KBM-7 (cell line): ENCODE measurements at places on chromosomes 1 and 21.
A peak's percentile ranks its signal among the peaks of the same experiment; 100 is the strongest.

- no peak for DNase-seq
These were observed 45.7 kb downstream of the TDRD5 start for GRCh38 chr1:179637211-179637860.

DNA sequence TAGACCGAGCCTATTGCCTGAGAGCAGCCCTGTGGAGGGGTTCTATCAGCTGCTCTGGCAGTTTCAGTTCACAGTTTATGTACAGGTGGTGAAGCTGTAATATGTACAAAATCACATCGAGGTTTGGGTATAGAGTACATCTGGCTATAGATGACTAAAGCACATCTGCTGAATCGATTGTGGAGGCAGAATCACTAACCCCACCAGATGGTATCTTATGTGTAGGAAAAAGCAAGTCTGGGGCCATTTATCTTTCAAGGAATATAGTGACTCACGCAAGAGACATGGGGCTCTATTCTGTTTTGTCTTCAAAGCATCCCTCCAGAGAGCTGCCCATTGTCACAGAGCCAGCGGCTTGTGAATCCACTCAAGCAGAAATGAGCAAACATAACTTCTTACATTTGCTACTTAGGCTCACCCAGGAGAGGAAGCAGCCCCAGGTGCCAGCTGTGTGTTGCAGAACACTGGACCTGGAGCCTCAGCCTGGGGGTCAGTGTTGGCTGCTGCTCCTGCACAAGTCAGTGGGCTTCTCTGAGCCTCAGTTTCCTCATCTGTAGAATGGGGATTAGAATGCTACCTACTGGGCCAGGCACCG lies 21.3 kb downstream of the MIIP start:
- DNase-seq, result peak; percentile 50

DNA sequence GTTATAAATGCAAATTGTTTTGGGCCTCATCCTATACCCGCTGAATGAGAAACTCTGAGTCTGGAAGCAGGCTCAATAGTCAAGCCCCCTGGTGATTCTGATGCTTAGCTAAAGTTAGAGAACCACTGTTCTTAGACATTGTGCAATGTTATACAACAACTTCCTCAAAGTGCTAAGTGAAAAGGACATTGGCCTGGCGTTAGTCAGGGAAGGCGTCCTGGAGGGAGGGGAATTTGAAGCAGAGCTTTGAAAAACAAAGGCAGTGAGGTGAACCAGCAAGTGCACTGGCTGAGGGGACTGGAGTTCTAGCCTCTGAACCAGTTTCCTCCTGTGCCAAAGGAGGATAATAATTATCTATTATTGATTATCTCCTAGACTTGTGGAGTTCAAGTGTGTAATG lies 5.1 kb downstream of the CD1D start:
- DNase-seq, result no peak

- no peak for DNase-seq
These were observed 250.3 kb downstream of the TOMM20 start for GRCh38 chr1:234878288-234878687.

DNA sequence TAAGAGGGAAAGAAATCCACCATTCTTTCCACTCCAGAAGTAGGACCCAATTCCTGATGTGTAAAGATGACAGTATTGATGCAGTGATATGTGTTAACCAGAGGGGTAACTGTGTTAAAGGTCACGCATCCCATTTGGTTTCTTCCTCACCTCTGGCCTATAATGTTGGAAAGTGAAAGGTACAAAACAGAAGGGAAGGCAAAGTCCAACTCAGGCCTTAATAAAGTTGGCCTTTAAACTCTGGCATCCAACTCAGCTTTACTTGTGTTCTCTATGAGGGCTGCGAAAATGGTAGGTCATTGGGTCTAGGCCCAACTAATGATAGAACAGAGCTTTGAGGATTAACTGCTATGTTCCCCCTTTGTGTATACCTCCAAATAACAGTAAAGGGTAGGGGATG lies 17.9 kb downstream of the CYP2J2 start:
- no peak for DNase-seq

DNA sequence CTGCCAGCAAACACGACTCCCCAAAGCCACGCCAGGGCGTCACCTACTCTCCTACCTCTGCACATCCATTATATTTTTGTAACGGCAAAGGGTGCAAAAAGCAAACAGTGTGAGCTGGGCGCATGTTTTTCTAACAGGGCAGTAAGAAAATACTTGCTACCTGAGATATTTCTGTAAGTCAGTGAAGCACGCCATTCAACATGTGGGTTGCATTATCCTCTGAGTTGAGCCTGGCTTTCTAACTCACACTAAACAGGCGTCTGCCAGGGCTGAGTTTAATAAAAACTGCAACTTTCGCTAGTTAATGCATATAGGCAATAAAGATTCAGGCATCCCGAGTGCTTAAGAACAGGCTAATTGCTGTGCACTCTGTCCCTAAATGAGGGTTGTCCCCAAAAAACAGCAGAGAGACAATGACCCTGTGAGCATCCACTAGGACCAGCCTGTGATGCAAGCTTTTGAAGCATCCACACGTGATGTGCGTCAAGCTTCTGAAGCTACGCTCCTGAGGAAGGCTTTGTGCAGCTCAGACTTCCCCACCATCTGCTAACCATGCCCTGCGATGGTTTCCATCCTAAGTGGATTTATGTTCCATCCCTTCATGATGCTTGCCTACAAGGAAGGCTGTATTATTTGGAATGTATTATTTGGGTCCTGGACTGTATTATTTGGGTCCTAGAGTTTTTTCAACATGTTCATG lies 70.0 kb upstream of the SIM2 start:
- no peak for DNase-seq

DNA sequence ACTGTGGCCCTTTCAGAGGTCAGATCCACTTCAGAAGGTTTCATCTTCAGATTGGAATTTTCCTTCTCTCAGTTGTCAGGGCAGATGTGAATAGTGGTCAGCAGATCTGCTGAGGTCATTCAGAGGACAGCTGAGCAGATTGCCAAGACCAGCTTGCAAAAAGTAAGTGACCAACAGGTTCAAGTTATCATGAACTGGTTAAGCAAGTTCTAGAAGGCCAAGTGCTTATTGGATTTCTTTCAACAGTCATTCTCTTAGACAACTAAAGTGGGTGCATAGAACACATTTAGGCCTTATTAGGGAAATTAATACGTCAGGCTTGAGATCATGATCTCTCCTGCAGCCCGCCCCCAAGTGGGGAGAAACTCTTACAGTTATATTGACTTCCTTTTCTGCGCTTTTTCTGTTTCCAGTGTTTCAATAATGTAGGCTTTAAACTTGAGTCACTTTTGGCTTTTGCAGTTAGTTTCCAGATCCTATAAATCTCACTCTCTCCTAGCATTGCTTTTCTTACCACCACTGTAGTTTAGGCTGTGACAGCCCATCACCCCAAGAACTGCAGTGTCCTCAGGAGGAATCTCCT lies 96.4 kb downstream of the C1orf21 start:
- no peak for DNase-seq

DNA sequence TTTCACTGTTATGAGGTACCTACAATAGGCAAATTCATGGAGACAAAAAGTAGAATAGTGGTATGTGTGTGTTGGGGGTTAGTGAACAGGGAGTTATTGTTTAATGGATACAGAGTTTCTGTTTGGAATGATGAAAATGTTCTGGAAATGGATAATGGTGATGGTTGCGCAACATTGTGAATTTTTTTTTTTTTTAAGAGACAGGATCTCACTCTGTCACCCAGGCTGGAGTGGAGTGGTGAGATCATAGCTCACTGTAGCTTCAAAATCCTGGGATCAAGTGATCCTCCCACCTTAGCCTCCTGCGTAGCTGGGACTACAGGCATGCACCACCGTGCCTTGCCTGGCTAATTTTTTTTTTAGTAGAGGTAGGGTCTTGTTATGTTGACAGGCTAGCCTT lies 34.5 kb upstream of the TRABD2B start:
- DNase-seq, result no peak

- peak; percentile 84 for DNase-seq
These were observed 1.6 kb upstream of the METTL25B start for GRCh38 chr1:156726549-156727226.

GRCh38 chr1:162019006-162019405 lies 4.7 kb downstream of the OLFML2B start:
- no peak for DNase-seq

GRCh38 chr1:19678931-19679453 lies 14.3 kb downstream of the HTR6 start:
- no peak for DNase-seq

DNA sequence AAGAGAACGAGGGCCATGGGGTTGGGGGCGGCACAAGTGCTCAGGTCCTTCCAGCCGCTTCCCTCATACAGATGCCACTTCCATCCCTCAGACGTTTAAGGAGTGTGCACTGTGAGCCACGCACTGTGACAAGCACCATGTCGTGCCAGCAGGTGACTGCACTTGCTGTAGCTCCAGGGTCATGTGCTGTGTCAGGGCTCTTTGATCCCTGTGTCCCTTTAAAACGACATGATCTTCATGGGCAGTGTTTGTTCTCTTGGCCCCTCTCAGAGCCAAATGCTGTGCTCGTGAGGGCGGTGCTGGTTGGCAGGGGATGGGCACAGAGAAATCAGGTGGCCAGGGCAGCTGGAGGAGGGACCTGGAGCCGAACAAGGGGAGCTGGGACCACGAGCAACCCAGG lies 19.9 kb downstream of the IL10RB start:
- no peak for DNase-seq

- peak; percentile 77 for DNase-seq
These were observed 160.8 kb upstream of the SGIP1 start for GRCh38 chr1:66373157-66373591.

GRCh38 chr1:15680561-15681348 lies 3.4 kb upstream of the PLEKHM2 start:
- no peak for DNase-seq

DNA sequence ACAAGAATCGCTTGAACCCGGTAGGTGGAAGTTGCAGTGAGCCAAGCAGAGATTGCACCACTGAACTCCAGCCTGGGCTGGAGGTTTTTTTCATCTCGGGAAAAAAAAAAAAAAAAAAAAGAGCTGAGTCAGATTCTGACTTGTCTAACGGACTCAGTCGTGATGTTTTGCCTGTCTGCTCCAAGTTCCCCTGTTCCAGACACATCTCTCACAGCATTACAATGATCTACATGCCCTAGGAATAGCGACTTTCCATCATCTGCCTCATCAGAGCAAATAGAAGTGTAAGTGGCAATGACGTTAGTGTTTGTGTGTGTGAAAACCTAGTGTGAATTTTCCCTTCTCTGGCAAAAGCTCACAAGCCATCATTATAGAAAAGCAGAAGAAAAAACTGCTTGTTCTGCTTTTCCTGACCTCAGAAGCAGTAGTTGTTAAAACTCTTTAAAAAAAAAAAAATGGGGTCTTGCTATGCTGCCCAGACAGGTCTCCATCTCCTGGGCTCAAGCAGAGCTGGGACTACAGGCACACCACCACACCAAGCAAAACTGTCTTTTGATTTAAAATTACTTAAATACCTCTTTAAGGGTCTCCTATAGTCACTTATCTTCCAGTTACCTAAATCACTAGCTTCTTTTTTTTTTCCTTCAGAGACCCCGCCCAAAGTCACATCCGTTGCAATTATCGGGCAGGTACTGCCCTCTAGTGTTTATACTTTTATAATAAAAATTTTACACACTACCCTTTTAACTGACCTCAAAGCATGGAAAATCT lies 37.3 kb downstream of the PLEKHO1 start:
- DNase-seq, result peak; percentile 90

DNA sequence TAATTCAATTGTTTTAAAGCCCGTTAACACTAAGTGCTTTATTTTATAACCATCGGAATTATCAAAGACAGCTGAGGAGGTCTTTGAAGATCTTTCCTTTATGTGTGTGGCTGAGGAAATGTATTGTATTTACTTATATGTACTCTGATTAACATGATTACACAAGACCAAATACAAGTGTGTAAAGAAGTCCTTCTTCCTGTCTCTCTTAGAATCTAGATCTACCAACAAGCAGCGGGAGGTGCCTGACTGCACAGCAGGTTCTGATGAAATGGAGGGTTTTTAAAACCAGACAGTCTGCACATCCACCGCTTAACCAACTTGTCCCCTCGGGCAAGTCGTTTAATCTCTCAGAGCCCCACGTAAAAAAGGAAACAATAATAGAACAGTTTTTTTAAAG lies 240.5 kb upstream of the MAP1LC3C start:
- DNase-seq, result no peak

GRCh38 chr1:67060811-67061218 lies 6.9 kb upstream of the SLC35D1 start:
- no peak for DNase-seq

DNA sequence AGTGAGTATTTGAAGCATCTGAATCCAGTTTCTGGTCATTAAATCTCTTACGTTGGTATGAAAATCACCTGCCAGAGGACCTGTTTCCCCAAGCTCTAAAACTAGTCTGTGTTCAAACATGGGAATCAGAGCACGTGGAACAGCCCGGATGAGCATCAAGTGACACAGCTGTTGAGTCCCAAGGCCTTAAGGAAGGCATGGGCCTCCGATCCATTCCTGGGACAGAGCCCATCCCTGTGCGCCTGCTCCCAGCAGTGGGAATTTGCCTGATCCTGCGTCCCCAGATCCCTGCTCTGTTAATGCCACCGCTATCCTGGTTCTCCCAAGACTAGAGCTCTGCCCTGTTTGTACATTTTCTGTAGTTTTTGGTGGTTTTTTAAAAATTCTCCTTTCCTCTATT lies 68.4 kb upstream of the FBXO28 start:
- DNase-seq, result no peak

GRCh38 chr1:117632269-117633067 lies 26.6 kb downstream of the TENT5C start:
- no peak for DNase-seq

DNA sequence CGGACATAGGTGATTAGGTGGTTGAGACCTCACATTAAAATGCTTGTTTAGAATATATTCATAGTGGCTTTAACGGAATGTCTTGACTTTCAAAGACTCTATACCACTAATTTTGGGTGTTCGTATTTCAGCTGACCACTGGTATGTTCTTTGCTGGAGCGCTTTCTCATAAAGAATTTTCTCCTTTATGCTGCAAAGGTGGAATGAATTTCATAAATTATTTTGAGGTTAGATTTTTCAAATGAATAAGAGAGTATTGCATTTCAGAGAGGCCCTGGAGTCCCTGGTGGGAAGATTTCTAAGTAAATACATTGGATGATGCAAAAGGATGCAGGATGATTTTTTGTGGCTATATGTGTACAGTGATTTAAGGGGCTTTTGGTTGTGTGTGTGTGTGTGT lies 55.8 kb downstream of the HUNK start:
- DNase-seq, result no peak

GRCh38 chr1:181135437-181135731 lies 46.9 kb downstream of the IER5 start:
- DNase-seq, result peak; percentile 53

- DNase-seq, result no peak
These were observed 10.2 kb downstream of the COQ8A start for GRCh38 chr1:226950316-226950715.

GRCh38 chr21:39182016-39182415 lies 1.2 kb downstream of the PSMG1 start:
- DNase-seq, result no peak
